SHP77 (cell line): ENCODE measurements at places on chromosomes 7 and 10.
A peak's percentile ranks its signal among the peaks of the same experiment; 100 is the strongest.

DNA sequence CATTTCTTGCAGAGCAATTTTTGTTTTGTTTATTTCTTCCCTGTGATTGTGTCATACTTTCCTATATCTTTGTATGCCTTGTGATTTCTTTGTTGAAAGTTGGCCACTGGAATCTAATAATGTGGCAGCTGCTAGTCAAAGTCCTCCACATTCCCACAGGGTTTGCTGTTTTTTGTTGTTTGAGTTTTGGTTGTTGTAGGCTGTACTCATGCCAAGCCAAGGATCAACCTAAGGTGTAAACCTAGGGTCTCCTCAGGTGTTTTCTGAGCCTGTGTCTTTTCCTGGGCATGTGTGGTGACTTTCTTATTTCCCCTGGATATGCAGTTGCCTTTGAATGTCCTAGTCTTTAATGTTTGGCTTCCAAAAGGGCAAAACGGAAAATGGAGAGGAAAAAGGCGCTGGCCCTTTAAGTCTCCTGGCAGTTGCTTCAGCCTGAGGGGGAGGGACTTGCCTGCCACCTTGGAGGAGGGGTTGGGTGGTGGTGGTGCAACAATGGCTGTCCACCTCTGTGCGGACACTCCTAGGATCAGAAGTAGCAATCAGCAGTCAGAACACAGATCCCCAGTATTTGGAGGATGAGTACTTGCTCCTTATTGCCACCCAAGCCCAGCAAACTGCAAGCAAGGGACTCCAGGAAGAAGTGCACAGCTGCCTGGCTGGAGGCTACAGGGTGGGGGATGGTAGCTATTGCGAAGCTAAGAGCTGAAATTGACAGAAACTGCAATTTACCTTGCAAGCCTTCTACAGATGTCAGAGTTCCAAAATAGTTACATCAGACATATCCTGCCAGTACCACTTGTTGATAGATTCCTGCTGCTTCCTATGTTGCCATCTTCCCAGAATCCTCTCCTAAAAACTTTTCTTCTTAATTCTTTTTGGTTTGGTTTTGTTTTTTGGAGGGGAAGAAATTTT lies 5.6 kb upstream of the ZNF518A start:
- peak; percentile 13 for DNase-seq

GRCh38 chr7:113083132-113083815 lies 3.4 kb downstream of the GPR85 start:
- no peak for DNase-seq

DNA sequence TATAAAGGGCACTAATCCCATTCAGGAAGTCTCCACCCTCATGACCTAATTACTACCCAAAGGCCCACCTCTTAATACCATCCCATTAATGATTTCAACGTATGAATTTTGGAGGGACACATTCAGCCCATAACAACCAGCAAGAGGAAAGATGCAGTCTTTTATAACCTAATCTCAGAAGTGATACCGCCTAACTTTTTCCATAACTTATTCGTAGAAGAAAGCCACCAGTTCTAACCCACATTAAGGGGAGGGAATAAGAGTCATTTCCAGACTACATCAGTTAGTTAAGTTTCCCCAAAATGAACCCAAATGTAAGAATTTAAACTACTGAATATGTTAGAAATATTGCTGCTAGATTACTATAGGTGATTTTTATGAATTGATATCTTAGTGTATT lies 32.1 kb upstream of the LHFPL3 start:
- DNase-seq = no peak

GRCh38 chr7:23476286-23477156 lies 6.2 kb upstream of the IGF2BP3 start:
- DNase-seq = no peak

- DNase-seq = no peak
Observed at GRCh38 chr10:12081470-12081869, 12.7 kb downstream of the DHTKD1 start.

- no peak for DNase-seq
Observed at GRCh38 chr7:15688279-15688626, 1.8 kb upstream of the MEOX2 start.

- no peak for DNase-seq
Observed at GRCh38 chr7:83550100-83550499, 98.8 kb downstream of the SEMA3E start.
